ENCODE measurements at places on chromosomes 2 and 18. TPM values are rescaled to one million over a fixed set of nuclear protein-coding genes. Genes with fewer than 3 reads are reported as not detected.

SKOR2 gene
- not detected for total RNA-seq

ABCG5 gene
- not detected for total RNA-seq

POTEC gene
- not detected for total RNA-seq

CAVIN2 gene
- total RNA-seq: not detected

NEU2 gene
- not detected for total RNA-seq

PSD4 gene
- total RNA-seq: 192 TPM

FEV gene
- not detected for total RNA-seq

AFF3 gene
- total RNA-seq: 0.48 TPM

DNER gene
- not detected for total RNA-seq

ADGRF3 gene
- 4.0 TPM for total RNA-seq

CFAP221 gene
- not detected for total RNA-seq

CCBE1 gene
- total RNA-seq: not detected

ELOA2 gene
- not detected for total RNA-seq

DOK6 gene
- not detected for total RNA-seq

TYW5 gene
- 10.6 TPM for total RNA-seq

DNPEP gene
- total RNA-seq: 116 TPM

TCF23 gene
- total RNA-seq: not detected

AGAP1 gene
- total RNA-seq: 2.7 TPM

HOXD3 gene
- not detected for total RNA-seq

RAPGEF4 gene
- total RNA-seq: not detected

LDLRAD4 gene
- total RNA-seq: 27.3 TPM

GPR17 gene
- not detected for total RNA-seq

GRCh38 chr2:171216631-171217030, 55.9 kb upstream of the TLK1 start:
- no peak for DNase-seq

DNA sequence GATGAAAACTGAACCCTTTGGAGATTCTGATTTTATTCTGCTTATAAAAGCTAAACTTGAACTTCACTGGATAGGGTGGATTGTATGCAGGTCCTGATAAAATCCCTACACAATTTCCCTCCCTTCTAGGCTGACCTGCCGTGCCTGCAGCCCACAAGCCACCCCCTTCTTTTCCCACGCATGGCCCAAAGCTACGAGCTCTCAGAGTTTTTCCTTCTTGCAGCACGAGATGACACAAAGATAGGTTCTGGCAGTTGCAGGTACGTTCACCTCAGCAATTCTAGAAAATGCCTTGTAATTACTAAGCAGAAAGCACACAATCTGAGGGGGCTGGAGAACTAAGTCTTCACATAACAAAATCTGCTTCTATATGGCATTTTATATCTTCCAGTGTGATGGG, 110.6 kb upstream of the ATP8B1 start:
- no peak for DNase-seq

- DNase-seq: no peak
Observed at GRCh38 chr2:207128867-207129266, 36.9 kb downstream of the KLF7 start.

DNA sequence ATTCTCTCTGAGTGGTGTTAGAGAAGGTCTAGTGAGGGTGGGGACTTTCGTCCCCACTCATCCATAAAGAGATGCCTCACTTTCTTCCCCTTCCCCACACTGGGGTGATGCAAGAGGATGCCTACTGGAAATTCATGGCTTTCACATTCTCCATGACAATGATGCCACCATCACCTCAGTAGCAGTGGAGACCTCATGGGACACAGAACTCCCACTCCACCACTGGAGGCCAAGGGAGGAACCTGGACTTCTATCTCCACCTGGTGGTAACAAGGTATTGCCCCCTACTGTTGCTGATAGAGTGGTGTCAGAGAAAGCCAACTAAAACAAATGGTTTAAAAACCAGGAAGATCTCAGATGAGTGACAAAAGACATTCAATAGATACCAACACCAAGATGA, 110.9 kb downstream of the INHBB start:
- DNase-seq: peak; percentile 10

GRCh38 chr2:40127890-40128557, 323.9 kb downstream of the SLC8A1 start:
- no peak for DNase-seq

GRCh38 chr2:216881411-216881810, 21.5 kb upstream of the TNP1 start:
- DNase-seq: no peak

- no peak for DNase-seq
Observed at GRCh38 chr18:886076-886475, 18.6 kb upstream of the ADCYAP1 start.

DNA sequence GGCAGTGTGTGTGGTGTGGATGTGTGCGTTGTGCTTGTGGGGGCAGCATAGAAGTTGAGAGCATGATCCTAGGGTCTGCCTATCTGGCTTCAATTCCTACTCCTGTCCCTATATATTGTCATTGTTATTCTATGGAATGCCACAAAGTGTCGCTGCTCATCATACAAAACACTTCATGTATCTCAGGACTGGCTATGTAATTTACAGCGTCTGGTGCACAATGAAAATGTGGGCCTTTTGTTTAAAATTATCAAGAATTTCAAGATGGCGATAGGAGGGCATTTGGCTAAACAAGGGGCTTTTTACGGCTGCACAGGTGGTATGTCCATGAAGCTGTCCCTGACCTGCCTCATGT, 3.4 kb downstream of the SERPINB2 start:
- no peak for DNase-seq

DNA sequence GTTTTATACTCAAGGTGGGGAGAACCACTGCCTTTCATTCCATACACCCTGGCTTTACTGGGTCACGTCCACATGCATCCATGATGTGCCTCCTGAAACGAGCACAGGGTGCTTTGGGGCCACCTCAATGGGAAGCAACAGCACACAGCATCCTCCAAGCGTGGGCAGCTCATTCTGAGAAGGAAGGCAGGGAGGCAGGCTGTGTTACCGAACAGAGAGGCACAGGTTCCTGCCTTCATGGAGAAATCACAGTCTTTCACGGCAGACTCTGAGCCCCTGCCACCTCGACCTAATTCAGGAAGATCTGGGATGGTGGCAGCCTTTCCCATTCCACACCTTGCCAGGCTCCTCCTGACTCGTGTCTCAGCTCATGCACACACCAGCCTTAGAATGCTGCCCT, 130.1 kb downstream of the GBX2 start:
- DNase-seq: no peak

DNA sequence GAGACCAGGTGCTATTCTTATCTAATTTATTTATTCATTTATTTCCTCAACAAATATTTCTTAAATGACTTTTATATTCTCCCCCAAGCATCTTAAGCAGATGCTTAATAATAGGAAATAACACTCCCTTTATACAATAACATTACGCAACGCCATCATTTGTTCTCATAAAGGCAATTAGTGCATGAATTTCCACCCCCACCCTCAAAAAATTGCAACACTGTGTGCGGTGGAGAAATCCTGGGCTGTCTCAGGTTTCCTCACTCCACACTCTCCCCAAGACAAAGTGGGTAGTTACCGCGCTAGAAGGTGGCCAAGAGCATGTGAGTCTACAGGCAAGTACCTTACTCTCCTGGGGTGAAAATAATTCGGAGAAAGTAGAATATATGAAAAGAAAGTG, 37.0 kb upstream of the CTDP1 start:
- DNase-seq: no peak

DNA sequence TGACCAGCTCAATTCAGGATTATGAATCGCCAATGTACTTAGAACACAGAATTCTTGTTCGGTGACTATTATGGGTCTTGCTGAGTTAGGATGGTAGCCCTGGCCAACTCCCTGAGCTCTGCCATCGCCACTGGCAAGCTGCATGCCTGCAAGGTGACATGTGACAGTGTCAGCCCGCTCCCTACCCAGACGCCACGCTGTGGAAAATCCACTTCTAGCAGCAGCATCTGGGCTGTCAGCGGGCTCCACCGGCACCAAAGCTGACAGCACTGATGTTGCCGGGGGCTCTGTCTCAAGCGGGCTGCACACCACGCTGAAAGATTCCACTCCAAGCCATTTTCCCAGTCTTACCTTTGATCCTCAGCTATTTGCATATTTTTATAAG, 100.7 kb downstream of the MYT1L start:
- no peak for DNase-seq

- DNase-seq: no peak
Observed at GRCh38 chr2:149857344-149857743, 269.8 kb upstream of the MMADHC start.

DNA sequence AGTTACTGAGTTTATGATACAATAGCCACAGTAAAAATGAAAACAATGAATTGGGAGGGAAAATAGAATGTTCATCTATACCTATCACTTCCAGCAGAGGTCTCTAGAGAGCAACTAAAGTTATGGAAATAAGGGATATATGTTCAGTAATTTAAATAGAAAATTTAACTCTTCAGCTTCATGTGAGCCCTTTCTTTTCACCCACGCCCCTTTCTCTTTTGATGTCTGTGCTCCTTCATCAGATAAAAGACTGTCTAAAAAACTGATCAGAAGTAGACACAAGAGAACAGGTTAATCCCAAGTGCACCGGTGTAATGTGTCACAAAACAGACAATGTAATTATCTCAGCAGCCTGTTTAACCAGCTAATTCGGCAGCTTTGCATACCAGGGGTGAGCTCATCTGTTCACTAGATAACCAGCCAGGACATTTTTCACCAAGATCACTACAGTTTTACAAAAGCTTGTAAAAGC, 238.5 kb upstream of the ERBB4 start:
- DNase-seq: peak; percentile 14

DNA sequence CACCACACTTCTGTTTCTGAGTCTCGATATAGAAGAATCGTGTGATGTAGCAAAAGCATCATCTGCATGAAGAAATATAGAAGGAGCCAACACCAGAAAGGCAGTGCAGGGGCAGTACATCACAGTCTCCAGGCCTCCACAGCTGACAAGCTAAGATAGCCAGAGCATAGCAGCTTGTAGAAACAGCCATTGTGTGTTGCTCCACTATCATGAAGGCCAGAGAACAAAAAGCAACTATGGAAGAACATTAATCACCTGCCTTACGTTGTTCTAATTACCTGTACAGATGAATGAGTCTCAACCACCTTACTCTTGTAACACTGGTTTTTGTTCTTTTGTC, 129.0 kb downstream of the RND3 start:
- DNase-seq: no peak

- no peak for DNase-seq
Observed at GRCh38 chr18:54100466-54100865, 124.0 kb downstream of the MBD2 start.

DNA sequence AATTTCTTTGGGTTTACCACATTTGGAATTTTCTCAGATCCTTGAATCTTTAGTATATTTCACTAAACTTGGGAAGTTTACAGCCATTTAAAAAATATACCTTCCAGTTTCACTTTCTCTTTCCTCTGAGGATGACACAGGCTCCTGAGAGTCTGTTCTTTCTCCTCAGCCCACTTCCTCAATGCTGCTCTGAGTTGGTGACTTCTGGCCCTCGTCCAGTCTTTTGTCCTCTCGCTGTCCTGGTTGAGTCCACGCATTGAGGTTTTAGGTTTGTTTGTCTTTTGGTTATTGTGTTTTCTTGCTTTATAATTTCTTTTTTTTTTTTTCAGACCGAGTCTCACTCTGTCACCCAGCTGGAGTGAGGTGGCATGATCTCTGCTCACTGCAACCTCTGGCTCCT, 40.7 kb upstream of the GALR1 start:
- DNase-seq: no peak

GRCh38 chr2:138548796-138549195, 47.2 kb downstream of the SPOPL start:
- DNase-seq: no peak

DNA sequence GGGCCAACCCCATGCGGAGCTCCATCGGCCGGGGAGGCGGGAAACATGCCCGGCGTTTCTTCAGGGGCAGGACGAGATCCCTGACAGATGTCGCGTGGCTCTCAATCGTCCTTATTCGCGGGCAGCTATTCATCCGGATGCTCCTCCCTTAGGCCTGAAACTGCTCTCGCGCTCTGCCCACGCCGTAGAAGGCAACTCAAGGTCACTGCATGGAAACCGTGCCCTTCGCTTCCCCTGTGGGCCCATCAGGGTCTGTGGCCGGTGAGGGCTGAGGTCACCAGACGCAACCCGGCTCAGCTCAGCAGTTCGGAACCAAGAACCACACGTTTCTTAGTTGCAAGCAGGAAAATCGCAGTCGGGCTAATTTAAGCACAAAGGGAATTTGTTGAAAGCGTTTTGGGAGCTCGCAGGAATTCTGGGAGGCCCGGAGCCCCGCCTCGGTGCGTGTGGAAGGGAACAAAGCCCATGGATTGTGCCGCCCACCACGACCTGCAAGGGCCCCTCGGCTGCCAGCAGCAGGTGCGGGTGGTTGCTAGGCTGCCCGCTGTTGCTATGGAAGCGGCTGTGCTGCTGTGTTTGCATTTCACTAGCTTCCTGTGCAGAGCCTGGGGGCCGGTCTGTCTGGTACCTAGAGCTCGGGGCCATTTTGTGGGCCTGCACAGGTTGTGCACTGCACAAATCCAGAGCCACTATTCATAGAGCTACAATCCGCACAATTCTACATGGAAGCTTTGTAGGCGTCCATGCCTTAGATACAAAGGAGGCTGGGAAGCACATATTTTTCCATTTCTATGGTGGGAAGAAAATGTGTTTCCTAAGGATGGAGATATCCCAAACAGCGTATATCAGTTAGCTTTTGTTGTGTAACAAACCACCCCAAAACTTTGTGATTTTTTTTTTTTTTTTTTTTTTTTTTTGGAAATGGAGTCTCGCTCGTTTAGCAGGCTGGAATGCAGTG, 6.0 kb upstream of the ALLC start:
- DNase-seq: peak; percentile 86

GRCh38 chr2:121375621-121376159, 90.7 kb upstream of the TFCP2L1 start:
- no peak for DNase-seq

DNA sequence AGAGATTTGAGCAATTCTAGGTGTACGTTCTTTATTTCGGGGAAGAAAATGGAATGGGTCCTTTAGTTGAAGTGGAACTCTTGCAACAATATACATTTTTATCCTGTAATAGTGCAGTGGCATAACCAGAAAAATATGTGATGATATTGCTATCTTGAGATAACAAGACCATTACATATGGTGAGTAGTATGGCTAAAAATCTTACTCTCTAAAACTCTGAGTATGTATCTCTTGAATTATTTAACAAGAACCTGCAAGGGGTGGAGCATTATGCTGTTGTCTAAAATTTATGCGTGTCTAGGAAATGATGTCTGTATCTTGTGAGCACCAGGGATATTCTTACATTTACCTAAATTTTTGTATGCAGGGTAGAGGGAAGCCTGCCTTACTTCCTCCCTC, 68.4 kb upstream of the SLC4A10 start:
- no peak for DNase-seq

DNA sequence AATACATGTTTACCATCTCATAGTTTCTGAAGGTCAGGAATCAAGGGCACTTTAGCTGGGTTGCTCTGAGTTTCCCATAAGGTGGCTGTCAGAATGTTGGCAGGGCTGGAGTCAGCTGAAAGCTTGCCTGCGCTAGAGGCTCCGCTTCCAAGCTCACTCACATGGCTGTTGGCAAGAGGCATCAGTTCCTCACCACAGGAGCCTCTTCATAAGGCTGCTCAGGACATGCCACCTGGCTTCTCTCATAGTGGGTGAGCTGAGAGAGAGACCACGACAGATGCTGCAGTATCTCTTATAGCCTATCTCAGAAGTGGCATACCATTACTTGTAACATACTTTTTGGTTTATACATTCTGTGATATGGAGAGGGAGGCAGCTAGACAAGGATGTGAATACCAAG, 7.2 kb downstream of the HADHB start:
- DNase-seq: no peak

All from CD8-positive, alpha-beta memory T cell (primary cell).